ENCODE measurements at places on chromosomes 2 and 18.

DNA sequence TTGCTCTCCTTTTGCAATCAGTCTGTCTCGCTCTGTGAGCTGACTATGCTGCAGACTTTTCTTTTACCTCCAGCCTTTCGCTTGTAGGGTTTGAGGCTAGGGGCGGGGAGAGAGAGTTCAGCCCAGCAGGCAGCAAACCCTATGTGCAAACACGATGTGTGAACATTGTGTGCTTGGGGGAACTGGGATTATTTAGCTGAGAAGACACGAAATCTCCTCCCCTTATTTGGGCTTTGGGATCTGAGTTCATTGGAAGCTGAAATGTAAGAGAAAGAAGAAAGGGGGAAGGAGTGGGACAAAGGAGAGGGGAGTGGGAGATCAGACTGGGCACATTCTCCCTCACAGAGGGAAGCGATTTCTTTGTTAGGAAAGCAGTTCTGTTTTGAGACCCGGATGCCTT lies 189.6 kb upstream of the TNP1 start:
- no peak for DNase-seq

DNA sequence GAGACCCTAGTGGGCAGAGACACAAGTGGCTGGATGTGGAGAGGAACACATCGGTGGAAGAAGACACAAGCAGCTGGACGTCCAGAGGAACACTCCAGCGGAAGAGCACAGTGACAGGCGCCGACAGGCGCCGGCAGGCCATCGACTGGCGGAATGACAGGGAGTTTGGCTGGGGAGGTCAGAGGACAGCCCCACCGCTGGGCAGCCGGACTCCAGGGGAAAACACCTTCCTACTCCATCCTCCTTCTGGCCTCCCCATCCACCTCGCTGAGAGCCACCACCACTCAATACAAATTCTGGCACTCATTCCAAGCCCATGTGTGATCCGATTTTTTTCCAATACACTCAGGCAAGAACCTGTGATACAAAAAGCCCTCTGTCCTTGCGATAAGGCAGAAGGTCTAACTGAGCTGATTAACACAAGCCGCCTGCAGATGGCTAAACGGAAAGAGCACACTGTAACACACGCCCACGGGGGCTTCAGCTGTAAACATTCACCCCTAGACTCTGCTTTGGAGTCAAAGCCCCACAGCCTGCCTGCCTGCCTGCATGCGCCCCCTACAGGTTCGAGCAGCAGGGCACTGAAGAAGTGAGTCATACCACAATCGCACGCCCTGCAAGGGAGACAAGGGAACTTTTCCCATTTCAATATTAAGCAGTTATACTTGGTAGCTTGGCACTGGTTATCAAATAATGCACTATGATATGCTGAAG lies 50.2 kb upstream of the LRP1B start:
- DNase-seq: no peak

- no peak for DNase-seq
Measured at GRCh38 chr2:235223011-235223410, 270.8 kb upstream of the AGAP1 start.

DNA sequence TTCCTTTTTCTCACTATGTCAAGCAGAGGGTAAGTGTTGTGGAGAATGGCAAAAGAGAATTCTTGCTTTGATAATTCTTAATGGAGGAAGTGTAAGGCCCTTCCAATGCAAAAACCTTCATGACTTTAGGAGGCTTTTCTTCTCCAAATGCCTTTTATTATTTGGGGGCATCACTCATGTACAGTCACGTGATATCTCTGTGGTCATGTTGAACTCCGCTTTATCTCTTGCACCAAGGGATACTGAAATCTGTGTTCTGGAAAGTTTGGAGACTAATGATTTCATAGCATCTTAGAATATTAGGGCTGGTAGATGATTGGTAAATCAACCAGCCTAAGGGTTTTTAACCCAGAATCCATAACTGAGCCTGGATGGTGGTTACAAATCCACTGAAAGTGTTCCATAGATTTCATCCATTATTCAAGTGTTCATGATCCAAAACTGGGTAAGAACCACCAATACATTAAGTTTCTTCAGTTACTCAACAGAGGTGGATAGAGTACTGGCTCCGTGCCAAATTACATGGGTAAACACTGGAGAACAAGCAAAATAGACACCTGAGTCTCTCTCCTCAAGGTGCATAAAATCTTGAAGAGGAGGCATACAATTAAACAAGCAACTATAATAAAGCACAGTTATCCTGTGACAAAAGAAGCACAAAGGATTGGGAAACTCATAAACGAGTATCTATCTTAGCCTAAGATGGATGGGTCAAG lies 169.6 kb upstream of the EPHA4 start:
- no peak for DNase-seq

DNA sequence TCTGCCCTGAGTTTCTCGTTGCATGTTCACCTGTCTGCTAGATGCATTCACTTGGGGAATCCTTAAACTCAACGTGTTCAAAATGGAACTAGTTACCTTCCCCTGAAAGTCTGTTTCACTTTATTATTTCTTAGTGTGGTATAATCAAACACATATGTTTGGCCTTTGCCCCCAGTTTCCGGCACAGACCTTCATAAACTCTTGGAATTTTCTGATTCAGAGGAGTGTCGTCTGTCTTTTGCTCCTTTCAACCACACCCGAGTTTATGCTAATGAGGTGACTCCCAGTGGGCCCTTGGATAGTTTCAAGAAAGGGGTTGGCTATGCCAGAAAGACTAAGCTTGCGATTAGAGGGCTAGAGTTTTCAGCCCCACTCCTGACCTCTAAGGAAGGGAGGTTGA lies 198.9 kb downstream of the CDCA7 start:
- DNase-seq: peak; percentile 51

DNA sequence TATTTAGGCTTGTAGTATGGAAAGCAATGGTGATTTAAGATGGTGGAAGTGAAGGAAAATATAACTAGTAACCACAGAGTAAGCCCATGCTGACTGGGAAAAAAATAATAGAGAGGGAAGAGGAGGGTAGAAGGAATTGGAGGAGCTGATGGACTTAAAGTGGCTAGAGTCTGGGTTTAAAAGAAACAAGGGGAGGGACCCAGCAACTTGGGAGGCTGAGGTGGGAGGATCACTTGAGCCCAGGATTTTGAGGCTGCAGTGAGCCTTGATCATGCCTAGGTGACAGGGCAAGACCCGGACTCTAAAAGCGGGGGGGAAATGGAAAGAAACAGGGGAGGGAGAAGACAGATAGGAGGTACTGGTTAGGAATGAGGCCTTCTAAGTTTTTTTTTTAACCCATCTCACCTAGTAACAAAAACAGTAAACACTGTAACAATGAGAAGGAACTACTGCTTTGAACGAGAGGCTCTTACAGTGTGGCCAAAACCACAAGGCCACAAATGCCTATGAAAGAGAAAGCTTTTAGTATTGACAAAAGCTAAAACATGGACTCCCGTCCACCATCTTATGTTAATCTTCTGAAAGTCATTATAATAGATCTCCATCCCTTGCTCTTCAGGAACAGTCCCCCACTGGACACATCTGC lies 26.6 kb downstream of the METTL8 start:
- no peak for DNase-seq

GRCh38 chr2:70557171-70557838 lies 3.7 kb upstream of the TGFA start:
- no peak for DNase-seq

GRCh38 chr2:157233506-157233905 lies 24.0 kb upstream of the GALNT5 start:
- peak; percentile 55 for DNase-seq

GRCh38 chr2:205644018-205644417 lies 38.3 kb upstream of the NRP2 start:
- DNase-seq: no peak

DNA sequence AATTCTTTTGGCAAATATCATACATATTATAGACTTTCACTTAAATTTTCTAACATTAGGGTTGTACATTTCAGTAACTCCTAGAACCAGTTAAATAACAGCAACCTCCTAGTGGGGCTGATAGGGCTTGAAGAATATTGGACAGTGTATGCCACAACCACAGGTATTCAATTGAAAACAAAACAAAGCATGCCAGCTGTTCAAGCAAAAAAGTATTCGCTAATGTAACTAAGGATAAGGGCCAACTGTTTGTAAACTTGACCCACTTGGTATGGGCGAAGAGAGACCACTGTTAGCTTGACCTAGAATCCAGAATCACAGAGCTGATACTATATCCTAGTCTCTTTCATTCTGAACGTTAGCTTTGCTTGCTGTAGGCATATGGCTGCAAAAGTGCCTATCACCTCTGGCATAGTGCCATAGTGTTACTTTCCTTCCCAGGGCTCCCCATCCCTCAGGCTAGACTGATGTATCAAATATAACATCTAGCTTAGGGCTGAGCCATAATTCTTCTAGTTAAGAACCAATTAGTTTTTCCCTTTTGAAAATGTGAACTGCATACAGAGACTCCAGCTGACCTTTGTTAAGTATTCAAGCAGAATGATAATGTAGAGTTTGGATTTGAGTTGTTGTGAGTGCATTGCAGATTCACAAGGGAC lies 458.8 kb upstream of the NRXN1 start:
- peak; percentile 28 for DNase-seq

GRCh38 chr2:126952216-126952615 lies 53.5 kb downstream of the TEX51 start:
- no peak for DNase-seq

GRCh38 chr2:189995679-189996078 lies 66.8 kb downstream of the MSTN start:
- DNase-seq: no peak

GRCh38 chr2:3637692-3638455 lies 20.1 kb upstream of the ALLC start:
- no peak for DNase-seq

DNA sequence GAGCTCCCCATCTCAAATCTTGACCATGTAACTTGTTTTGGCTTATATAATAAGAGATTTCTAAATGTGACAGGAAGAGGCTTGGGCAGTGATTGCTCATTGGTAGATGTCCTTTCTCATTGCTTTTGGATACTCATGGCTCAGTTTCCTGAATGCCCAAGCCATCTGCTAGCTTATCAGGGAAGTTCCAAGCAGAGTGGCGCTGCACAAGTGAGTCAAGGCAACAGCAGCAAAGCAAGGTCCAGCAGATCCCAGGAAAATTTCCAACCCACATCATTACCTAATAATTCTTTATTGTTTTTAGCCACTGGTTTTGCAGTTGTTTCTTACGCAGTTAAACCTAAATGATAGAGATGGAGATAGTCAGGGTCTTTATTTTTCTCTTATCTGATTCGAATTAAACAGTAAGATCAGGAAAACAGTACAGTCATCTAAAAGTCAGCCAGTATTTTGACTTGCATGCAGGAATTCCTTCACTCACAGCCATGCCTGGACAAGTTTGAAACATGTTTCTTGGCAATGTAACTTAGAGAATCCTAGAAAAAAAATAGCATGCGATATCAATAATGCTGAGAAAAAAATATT lies 349.7 kb upstream of the TMEFF2 start:
- DNase-seq: peak; percentile 34

DNA sequence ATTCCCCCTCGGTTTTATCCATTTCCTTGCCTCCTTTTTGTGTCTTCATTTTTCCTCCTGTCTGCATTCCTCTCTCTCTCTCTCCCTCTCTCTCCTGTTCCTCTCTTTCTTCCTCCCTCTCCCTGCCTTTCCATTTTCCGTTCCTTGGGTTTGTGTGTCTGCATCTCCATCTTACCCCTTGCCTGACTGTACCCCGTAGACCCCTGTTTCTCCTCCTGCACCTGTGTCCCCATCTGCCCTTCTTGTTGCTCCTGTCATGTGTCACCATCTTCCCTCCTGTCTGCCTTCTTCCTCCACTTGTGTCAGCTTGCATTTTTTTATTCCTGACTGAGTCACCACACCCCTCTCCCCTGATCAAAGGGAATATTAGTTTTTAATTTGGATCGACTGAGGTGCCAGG lies 1.8 kb downstream of the CDK5R2 start:
- DNase-seq: no peak

DNA sequence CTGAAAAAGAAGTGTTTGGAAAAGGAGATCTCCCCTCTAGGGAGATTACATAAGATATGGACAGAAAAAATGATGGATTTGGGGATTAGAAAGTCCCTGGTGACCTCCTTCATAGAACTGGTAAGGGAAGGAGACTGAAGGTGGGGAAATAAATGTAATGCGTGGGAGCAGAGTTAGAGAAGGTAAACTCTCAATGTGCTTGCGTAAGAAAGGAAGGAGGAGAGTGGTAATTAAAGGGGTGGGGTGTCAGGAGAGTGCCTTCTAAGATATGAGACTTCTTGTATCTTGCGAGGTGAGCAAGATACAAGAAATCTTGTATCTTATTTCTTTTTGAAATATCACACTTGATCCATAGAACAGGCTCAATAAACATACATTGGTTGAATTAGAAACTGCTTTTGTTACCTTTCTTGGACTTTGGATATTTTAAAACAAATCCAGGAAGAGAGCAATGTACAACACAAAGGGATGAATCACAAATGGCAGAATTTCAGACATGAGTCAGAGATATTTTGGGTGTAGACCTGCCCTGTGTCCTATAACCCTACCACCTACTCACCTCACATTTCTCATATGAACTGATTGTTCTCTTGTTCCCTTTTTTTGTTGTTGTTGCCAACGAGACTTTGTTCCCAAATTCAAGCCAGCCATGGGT lies 342.4 kb downstream of the INSIG2 start:
- DNase-seq: no peak

GRCh38 chr2:47867205-47867604 lies 39.1 kb downstream of the FBXO11 start:
- peak; percentile 52 for DNase-seq

- DNase-seq: no peak
Measured at GRCh38 chr18:49368161-49368875, 92.1 kb downstream of the DYM start.

DNA sequence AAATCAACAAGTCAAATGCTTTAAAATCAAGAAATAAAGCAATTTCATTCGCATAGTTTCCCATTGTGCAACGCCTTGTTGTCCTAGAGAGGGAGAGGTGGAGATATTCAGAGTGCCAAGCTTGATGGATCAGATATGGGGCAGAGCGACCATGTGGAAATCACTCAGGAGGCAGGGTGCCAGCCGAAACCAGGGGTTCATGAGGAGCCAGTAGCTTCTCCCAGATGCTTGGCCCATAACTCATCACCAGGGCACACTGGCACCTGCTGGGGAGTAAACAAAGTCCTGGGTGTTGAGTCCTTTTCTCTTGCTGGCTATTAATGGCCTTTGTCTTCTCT lies 53.0 kb upstream of the ASAP2 start:
- DNase-seq: peak; percentile 62

- no peak for DNase-seq
Measured at GRCh38 chr2:31832363-31832762, 178.4 kb downstream of the MEMO1 start.

GRCh38 chr2:10834068-10834655 lies 21.6 kb upstream of the PDIA6 start:
- DNase-seq: no peak

- DNase-seq: no peak
Measured at GRCh38 chr2:120034621-120035020, 21.7 kb downstream of the EPB41L5 start.

- DNase-seq: no peak
Measured at GRCh38 chr2:235212501-235213158, 260.8 kb downstream of the SH3BP4 start.

DNA sequence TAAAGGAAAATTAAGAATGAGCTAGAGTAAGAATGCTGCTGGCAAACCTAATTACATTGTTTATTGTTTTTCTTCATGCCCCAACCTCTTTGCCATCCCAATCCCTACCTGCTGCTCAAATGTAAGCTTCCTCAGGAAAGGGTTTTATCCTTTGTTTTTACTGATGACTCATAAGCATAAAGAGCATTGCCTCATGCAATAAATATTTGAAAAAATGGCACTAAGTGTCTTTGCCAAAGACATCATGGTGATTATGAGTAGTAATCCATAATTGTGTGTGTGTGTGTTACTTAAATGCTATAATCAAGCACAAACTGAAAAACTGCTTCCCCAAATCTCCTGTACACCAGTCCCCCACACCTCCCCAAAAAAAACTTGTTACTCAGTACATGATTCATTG lies 53.4 kb downstream of the DNER start:
- DNase-seq: peak; percentile 4

Data from adipocyte (in vitro differentiated cells).